Activated CD4-positive, alpha-beta T cell treated with anti-CD3 and anti-CD28 coated beads, Interleukin-2, amount 50 U/mL, for 48 hours (primary cell): ENCODE measurements at places on chromosomes 7 and 10.

DNA sequence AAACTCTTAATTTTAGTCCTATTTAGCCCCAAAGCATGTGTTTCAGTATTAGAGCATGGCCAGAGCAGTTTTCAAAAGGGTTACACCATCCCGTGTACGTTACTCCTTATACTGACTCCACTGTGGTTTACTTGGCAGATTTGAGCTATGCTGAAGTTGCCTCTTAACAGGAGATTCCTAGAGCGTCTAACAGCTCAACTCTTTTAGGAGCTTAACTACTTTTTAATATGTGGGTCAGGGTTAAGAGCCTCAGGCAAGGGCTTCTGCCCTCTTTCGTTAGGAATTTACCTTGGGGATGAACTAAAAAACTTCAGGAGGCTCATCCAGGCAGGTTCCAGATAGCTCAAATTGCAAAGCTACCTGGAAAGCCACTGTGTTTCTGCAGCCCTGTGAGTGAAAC lies 674.8 kb upstream of the C7orf33 start:
- no peak for DNase-seq

- DNase-seq = no peak
These were observed 269.3 kb upstream of the LRRTM3 start for GRCh38 chr10:66656499-66656898.

DNA sequence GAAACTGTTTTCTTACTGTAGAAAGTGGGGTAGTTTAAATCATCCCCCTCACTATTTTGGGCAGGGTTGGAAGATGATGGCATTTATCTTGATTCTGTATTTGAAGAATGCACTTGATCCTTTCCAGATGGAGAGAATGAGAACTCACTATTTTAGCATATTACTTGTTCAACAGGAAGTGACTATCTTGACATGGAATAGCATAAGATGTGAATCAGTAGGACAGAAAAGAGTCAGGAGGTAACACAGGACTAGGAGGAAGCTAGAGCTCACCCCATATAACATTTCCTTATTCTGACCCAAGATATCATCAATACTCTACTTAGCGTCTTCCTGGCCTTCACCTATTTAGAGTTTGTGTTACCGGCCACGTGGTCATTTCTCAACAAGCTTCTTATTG lies 400.2 kb downstream of the PHTF2 start:
- DNase-seq = no peak

- no peak for DNase-seq
These were observed 21.1 kb upstream of the BPGM start for GRCh38 chr7:134625550-134625949.

DNA sequence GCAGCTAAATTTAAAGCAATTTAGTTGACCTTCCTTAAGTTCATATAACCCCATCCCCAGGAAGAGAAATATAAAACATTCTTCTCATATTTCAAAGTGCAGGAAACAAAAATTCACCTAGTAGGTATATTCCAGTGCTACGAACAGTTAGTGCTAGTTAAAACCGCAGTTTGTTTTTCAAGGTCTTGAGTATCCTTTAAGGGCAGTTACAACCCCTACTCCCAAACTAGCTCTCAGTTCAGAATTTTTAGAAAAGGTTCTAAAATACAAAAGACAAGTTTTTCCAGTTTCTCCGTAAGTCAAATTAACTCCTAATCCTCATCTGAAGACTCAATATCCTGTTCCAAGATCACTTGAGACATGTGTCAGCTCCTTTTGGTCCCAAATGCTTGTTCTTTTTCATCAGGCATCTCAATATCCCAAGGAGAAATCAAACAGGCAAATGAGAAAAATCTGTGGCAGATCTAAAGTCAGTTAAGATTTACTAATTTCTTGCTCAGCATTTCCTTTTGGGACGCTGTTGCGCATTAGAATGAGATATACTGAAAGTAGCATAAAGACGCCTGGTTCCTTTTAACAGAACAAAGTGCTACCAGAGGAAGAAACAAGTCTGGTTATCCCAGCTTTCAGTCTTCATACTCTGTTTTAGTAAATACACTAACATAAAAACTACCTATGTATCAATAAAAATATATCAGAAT lies 51.8 kb downstream of the ARHGAP12 start:
- no peak for DNase-seq

DNA sequence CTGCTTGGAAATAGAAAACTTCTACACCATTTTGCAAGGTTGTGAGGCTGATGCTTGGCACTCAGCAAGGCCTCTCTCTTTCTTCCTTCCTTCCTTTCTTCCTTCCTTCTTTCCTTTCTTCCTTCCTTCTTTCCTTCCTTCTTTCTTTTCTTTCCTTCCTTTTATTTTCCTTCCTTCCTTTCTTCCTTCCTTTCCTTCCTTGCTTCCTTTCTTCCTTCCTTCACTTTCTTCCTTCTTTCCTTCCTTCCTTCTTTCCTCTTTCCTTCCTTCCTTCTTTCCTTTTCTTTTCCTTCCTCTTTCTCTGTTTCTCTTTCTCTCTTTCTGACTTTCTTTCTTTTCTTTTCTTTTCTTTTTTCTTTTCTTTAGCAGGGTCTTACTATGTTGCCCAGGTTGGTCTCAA lies 460.4 kb downstream of the KCNMA1 start:
- no peak for DNase-seq

DNA sequence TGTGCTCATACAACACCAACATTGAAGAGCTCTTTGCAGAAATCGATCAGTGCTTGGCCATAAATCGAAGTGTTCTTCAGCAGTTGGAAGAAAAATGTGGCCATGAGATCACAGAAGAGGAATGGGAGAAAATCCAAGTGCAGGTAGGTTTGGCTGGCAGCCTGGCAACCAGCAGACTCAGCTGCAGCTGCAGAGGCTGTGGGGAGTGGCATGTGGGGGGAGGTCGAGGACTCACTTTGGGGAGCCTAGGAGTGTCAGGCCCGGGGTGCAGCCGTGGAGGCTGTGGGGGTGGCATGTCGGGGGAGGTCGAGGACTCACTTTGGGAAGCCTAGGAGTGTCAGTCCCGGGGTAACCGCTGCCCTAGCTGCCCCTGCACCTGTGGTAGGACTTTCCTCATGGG lies 35.1 kb downstream of the RNF32 start:
- DNase-seq = no peak

DNA sequence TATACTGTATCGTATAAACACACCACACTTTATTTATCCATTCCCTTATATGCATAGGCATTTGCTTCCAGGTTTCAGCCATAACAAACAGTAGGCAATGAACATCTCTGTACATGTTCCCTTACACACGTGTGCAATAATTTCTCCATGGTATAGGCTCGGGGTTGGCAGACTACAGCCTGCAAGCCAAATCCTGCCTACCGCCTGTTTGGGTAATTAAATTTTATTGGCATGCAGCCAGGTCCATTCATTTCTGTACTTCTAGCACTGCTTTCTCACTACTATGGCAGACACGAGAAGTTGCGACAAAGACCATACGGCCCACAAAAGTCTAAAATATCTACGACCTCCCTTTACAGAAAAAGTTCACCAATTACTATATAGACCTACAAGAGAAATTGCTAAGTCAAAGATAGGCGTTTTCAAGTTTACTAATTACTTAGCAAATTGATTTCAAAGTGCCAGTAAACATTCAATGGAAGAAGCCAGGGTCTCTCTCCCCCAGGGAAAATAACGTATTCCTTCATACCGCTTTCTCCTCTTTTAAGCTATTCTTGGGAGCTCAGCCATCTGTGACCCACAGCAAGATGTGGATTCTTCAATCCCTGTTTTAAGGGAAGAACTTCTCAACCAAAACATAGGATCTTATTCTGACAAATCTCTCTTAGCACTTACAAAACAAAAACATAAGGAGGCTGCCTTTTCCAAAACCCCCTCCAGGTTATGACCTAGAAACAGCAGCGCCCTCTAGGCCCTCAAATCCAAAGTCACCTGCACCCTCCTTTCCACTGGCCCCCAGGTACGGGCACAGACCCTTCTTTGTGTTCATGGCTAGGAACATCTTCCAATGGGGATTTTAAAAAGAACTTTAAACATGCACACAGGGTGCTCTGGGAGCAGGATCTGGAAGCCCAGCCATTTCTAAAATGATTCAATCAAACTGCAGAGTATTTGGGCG lies 100.5 kb downstream of the FGFR2 start:
- DNase-seq = no peak

DNA sequence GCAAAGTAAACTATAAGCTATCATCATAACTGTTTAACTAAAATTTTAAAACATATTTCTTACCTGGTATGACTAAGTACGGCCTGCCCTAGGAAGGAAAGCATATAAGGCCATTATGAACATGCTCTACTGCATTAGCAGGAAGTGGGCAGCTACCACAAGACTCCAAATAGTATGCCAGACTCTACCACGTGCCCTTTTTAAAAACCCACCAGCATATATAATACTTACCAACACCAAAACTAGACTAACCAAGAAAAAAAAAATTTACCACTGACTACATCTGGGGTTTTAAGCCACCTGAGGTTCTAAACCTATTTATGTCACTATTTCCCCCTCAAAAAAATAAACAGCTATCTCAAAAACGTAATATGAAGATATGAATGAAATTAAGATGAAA lies 30.1 kb downstream of the NUDCD3 start:
- peak; percentile 41 for DNase-seq

DNA sequence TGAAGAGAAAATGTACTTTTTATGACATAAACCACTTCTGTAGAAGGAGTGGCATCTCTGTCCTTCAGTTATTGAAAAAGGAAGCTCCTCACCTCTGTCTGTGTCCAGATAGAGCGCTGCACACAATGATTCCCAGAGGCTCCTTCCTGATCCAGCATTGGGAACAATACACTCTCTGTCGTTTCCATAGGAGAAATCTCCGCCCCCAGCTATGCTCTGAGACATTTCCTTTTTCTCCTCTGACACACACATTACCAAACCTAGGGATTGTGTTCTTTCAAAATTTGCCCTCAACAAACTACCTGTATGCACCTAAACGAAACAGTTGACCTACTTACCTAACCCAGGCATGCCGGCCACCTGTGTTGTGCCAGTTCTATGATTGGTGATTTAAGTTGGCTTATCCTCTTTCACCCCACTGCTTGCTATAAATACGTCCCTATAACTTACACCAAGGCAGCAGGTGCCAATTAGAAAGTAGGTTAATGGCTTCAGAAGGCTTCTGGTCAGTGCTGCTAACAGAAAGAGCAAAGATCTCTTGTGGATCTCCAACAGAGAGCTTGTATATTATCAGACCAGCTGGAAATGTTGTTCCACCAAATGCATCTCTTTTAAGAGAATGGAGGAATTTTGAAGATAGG lies 140.1 kb upstream of the JCAD start:
- no peak for DNase-seq

DNA sequence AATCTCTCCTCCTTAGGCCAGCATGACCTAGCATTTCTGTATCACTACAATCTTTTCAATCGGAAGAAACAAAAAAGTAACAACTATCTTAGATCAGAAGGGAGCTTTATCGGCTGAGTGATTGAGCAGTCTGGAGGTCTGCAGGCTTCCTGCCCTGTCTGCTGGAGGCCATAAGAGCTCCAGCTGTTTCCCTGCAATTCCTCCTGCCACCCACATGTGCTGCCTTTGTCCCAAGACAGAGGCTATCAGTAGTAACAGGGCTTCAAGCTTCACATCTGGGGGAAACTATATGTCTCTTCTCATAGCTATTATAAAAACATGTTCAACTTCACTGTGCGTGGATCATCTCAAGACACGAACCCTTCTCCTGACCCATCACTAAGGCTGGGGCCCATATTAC lies 70.1 kb upstream of the VWC2 start:
- no peak for DNase-seq

DNA sequence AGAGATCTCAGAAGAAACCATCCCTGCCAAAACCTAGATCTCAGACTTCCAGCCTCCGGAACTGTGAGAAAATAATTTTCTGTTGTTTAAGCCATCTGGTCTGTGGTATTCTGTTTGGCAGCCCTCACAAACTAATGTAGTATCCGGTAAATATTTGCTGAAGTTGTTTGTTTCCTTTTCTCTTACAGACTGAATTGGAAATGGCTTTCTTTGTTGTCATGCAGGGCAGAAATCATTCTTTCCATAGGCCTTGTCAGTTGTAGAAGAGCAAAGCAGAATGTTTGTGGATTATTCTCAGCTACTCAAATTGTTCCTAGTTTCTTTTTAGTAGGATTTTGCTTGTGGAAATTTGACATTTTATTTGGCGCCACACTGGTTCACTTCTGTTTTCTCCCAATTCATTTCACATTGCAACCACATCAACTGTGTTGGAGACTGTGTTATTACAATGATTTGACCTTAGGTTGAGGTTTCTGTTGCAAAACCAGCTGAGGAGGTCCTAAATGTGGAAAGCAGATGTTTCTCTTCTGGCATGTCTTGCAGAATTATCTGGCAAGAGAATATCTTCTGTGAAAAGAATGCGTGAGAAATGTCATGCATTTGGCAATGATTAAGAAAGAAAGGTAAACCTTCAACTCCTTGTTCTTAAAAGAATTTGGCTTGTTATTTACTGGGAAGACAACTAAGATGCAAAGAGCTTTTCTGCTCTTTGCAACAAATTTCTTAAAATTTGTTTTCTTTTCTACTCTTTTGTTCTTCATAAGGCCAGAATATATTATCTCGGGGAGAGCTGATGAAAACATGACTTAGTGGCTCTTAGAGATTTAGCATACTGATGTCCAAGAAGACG lies 25.8 kb downstream of the ACTA2 start:
- no peak for DNase-seq
